ENCODE measurements at places on chromosomes 5 and 9. TPM values are rescaled to one million over a fixed set of nuclear protein-coding genes. Genes with fewer than 3 reads are reported as not detected.

DNA sequence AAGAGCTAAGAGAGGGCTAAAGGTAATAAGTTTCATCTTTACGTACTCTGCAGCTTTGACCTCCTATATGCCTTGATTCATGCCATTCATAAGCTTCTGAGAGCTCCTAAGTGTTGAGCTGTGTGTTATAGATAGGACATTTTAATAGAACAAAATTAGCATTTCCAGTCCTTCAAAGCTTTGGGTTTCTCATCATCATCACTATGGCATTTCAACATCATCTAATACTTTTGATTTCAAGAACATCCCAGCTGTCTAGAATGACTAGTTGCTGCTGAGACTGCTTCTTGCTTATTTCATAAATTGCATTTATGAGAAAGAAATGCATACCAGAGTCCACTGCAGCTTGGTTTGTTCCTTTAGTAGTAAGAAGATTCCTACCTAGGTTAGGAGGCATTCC, 201.7 kb downstream of the SGCD start:
- DNase-seq = no peak
- H3K27ac ChIP-seq = no peak overlapping the region
- H3K4me1 ChIP-seq = peaks cover 2% of the 10 kb centered on the region
- H3K4me3 ChIP-seq = no peak overlapping the region
- peaks cover 2% of the 10 kb centered on the region for H3K27me3 ChIP-seq

GRCh38 chr9:109600142-109600541, 102.0 kb upstream of the PTPN3 start:
- no peaks in the 10 kb centered on the region for H3K4me1 ChIP-seq
- no peaks in the 10 kb centered on the region for H3K36me3 ChIP-seq
- H3K27ac ChIP-seq = no peak overlapping the region
- DNase-seq = no peak

Gene PCDHA5
- not detected for total RNA-seq

Gene SOHLH1
- total RNA-seq = not detected
